ENCODE measurements at places on chromosomes 16 and 17. TPM values are rescaled to one million over a fixed set of nuclear protein-coding genes. Genes with fewer than 3 reads are reported as not detected.

Gene CIBAR2
- total RNA-seq = not detected

Gene ORMDL3
- total RNA-seq = 54.1 TPM

Gene DNAH3
- 0.57 TPM for total RNA-seq

Gene ARL17B
- total RNA-seq = 24.0 TPM

Gene SCNN1G
- 0.78 TPM for total RNA-seq

Gene SEC14L1
- 82.8 TPM for total RNA-seq

Gene MYO15A
- 4.5 TPM for total RNA-seq

Gene TOX3
- total RNA-seq = 17.6 TPM

Gene MT1H
- total RNA-seq = 122 TPM

Gene MED31
- total RNA-seq = 11.4 TPM

DNA sequence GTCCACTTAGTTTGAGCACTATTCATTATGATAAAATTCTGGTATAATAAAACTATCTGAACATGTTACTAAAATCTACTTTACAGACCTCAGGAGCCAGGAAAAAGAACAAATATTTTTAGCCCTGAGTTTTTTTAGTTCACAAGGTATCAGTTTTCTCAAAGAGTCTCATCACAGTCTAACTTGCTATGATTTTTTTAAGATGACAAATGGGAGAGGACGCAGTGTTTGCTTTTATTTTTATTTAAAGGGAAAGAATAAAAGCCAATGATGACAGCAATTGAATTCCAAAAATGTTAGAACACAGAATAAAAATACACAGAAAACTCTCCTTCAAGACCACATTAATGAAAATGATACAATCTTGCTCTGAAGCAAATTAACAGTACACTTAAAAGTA is 7.4 kb downstream of the MED13 start:
- no peaks in the 10 kb centered on the region for H3K27me3 ChIP-seq
- H3K27ac ChIP-seq = no peak overlapping the region
- no peak overlapping the region for H3K4me3 ChIP-seq
- H3K36me3 ChIP-seq = peaks cover 33% of the 10 kb centered on the region
- H3K4me1 ChIP-seq = peaks cover 33% of the 10 kb centered on the region

DNA sequence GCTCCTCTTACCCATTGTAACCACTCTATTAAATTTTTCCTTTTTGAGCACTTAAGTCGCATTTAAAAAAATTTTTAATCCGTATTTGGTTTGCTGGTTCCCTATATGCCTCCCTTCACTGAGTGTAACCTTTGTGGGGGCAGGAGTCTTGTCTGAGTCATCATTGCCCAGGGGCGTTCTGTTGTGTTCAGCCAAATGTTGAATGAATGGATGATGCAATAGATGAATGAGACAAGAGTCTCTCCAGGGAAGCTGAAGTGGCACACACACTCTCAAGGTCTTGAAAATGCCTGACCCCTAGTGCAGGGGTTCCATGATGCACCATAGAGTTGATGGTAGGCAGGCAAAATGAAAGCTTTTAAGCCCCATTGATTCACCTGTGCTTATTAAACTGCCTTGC is 123.0 kb upstream of the RBFOX1 start:
- H3K27me3 ChIP-seq = peaks cover 13% of the 10 kb centered on the region
- no peak overlapping the region for H3K27ac ChIP-seq
- DNase-seq = no peak

DNA sequence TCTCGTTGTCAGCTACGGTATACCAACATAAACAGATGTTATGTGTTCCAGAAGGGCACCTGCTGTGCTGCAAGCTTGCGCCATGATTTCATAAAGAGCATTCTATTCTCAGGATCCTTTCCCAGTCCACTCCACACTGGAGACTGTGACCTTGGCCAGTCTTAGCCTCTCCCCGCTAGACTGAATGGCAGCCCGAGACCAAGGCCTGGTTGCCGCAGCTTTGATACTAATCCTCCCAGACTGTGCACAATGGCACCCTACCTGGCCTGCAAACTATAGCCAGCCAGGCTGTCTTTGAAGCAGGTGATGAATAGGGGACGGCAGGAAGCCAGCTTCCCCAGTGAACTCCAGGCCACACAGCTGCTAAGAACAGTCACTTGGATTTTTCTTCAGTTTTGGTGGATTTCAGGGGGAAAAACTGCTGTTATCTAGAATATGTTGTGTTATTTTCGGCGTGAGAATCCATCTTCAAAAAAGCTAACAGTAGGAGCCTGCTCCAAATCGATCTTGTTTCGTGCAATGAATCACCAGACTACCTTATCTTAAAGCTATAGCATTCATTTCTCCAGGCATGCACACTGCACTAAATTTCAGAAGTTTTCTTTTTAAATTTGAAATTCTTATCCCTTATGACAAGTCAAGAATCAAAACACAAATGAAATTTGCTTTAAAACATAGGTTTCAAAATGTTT is 289.0 kb downstream of the CEP112 start:
- no peak overlapping the region for H3K27ac ChIP-seq
- no peaks in the 10 kb centered on the region for H3K36me3 ChIP-seq
- no peaks in the 10 kb centered on the region for H3K27me3 ChIP-seq
- peak; percentile 21 for DNase-seq
- peaks cover 23% of the 10 kb centered on the region for H3K4me1 ChIP-seq

DNA sequence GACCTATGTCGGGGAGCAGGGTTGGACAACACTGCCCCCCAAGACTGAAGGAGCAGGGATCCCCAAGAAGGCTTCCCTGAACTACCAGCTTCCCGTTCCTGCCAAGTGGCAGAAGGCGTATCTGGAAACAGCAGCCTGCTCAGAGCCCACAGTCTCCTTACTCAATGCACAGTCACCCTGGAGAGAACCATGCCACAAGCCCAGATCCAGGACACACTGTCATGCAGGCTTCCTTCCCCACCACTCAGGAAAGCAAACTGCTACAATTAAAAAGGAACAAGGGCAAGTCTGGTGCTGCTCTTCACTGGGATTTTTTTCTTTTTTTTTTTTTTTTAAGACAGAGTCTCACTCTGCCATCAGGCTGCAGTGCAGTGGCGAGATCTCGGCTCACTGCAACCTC is 8.2 kb downstream of the WDR45B start:
- no peak overlapping the region for H3K27ac ChIP-seq
- H3K4me1 ChIP-seq = 0 out of 2 replicates have a peak, but pooled peaks cover 4% of the 10 kb centered on the region
- H3K4me3 ChIP-seq = no peak overlapping the region
- peaks cover 43% of the 10 kb centered on the region for H3K36me3 ChIP-seq
- no peaks in the 10 kb centered on the region for H3K27me3 ChIP-seq

- H3K36me3 ChIP-seq = no peaks in the 10 kb centered on the region
- H3K27me3 ChIP-seq = no peaks in the 10 kb centered on the region
- no peak overlapping the region for H3K4me3 ChIP-seq
- no peaks in the 10 kb centered on the region for H3K4me1 ChIP-seq
These were observed 20.1 kb downstream of the UNC119 start for GRCh38 chr17:28532050-28532960.

- H3K27me3 ChIP-seq = peaks cover 5% of the 10 kb centered on the region
- H3K27ac ChIP-seq = no peak overlapping the region
- H3K4me1 ChIP-seq = peaks cover 35% of the 10 kb centered on the region
- H3K4me3 ChIP-seq = no peak overlapping the region
These were observed 13.2 kb upstream of the RBFOX3 start for GRCh38 chr17:79623786-79624717.

DNA sequence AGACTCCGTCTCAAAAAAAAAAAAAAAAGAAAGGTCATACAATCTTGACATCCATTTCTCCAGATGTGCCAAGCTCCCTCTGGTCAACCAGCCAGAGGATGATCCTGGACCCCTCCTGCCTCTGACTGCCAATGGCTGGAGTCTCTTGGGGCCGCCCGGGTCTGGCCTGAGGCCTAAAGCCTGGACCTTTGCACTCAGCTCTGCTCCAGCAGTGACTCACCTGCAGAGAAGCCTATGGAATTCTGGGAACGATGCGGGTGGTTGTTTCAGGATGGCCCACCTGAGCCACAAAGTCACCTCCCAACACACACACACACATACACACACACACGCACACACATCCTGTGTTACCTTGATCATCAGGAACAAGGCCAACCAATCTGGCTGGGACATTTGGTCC is 64.0 kb upstream of the DNAH17 start:
- H3K36me3 ChIP-seq = no peaks in the 10 kb centered on the region
- no peak for DNase-seq
- no peaks in the 10 kb centered on the region for H3K27me3 ChIP-seq
- H3K27ac ChIP-seq = no peak overlapping the region
- H3K4me3 ChIP-seq = no peak overlapping the region
- no peaks in the 10 kb centered on the region for H3K4me1 ChIP-seq

DNA sequence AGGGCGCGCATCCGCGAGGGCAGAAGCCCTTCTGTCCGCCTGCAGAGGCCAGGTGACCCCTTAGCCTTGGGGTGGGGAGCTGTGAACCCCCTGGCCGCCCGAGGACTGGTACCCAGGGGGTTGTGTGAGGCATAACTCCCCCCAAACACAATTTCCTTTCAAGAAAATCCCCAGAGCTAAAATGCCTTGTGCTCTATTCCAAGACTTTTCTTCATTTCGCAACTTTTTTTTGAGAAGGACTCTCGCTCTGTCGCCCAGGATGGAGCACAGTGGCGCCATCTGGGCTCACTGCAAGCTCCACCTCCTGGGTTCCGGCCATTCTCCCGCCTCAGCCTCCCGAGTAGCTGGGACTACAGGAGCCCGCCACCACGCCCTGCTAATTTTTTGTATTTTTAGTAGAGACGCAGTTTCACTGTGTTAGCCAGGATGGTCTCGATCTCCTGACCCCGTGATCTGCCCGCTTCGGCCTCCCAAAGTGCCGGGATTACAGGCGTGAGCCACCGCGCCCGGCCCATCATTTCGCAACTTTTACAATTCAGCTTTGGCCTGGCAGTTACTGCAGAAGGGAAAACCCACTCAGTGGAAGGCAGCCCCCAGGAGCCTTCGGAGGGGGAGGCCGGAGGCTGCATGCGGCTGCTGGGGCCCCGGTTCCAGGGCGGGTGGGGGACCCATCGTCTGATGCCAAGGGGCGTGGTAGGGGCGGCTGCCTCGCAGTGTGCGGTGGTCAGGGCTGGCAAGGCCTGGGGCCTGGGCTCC is 963 bp upstream of the APRT start:
- peaks cover 23% of the 10 kb centered on the region for H3K36me3 ChIP-seq
- H3K4me3 ChIP-seq = peak overlapping the region; percentile 72
- DNase-seq = peak; percentile 59

DNA sequence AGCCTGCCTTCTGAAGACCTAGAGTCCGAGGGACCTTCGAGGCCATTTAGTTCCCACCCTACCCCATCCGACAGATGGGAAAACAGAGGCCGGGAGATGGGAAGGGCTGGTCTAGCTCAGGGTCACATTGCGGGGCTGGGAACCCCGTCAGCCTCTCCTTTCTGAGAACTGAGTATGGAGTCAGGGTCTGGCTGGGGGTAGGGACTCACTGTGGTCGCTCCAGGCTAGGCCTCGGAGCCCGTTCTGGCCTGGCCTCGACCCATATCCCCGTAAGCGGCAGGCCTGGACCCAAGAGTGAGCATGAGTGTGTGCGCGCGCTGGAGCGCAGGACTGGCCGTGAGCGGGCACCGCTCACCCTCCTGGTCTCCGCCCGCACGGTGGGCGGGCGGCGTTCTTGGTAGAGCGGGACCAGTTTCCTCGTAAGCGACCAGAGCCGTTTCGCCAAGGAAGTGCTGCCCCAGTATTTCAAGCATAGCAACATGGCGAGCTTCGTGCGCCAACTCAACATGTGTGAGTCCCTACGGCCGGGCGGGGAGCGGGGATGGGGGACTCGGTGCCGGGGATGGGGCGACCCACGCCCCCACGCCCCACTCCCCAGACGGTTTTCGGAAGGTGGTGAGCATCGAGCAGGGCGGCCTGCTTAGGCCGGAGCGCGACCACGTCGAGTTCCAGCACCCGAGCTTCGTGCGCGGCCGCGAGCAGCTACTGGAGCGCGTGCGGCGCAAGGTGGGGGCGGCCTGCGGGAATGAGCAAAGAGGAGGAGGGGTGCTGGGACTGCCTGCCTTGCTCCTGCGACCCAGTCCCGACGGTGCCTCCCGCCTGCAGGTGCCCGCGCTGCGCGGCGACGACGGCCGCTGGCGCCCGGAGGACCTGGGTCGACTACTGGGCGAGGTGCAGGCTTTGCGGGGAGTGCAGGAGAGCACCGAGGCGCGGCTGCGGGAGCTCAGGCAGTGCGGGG is 855 bp downstream of the HSF4 start:
- H3K4me1 ChIP-seq = peaks cover 38% of the 10 kb centered on the region
- peaks cover 96% of the 10 kb centered on the region for H3K27me3 ChIP-seq
- DNase-seq = no peak
- peaks cover 2% of the 10 kb centered on the region for H3K36me3 ChIP-seq
- peak overlapping the region; percentile 65 for H3K4me3 ChIP-seq
- H3K27ac ChIP-seq = no peak overlapping the region

GRCh38 chr17:50209472-50210239 is 8.2 kb upstream of the COL1A1 start:
- H3K4me3 ChIP-seq = no peak overlapping the region
- peak; percentile 67 for DNase-seq
- no peaks in the 10 kb centered on the region for H3K36me3 ChIP-seq
- peaks cover 77% of the 10 kb centered on the region for H3K4me1 ChIP-seq

DNA sequence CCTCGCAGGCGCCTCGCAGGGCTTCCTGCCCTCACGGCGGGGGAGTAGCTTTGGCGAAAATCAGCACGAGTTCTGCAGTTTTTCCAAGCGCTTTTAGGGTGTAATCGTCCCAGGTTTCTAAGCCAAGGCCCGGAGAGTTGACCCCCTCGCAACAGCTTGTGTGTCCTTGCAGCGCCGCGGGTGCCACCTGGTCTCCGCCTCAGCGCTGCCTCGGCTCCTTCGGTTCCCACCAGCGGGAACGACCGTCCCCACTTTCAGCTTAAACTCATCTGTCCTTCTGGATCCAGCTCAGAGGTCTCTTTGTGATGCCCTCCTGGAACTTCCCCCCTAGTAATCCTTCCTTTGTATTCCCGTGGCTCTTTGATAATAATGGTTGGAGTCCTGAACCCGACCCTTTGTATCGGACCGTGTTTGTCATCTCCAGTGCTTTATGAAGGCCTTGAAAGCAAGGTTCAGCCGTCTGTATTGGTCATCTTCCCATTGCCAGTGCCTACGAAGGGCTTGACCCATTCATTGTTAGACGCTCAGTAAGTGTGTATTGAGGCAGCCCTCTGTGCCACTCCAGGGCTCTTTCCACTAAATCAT is 858 bp upstream of the SMARCE1 start:
- no peak for DNase-seq
- peaks cover 6% of the 10 kb centered on the region for H3K27me3 ChIP-seq
- H3K4me3 ChIP-seq = peak overlapping the region; percentile 90
- peaks cover 14% of the 10 kb centered on the region for H3K4me1 ChIP-seq
- H3K36me3 ChIP-seq = peaks cover 13% of the 10 kb centered on the region

DNA sequence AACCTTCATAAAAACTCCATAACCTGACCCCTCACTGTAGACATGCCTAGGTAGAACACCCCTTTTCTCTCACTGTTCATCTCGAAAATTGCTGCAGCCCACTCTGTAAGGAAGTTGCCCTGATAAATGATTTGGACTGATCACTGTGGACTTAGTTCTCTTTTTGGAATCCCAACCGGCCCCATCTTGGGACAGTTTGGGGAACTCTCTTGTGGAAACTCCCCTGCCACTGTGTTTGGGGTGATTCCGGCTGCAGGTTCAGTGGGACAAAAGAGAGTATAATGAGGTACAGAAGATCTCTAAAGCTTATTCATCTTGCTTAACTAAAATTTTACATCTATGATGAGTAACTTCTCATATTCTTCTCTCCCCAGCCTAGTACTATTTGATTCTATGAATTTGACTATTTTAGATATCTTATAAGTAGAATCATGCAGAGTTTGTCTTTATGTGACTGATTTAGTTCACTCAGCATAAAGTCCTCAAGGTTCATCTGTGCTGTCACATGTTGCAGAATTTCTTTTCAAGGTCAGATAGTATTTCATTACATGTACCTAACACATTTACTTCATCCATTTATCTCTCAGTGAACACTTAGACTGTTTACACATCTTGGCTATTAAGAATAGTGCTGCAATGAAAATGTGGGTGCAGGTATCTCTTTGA is 84.9 kb downstream of the ABCA8 start:
- H3K27me3 ChIP-seq = no peaks in the 10 kb centered on the region
- DNase-seq = no peak
- no peaks in the 10 kb centered on the region for H3K4me1 ChIP-seq
- no peak overlapping the region for H3K4me3 ChIP-seq
- no peak overlapping the region for H3K27ac ChIP-seq
- H3K36me3 ChIP-seq = no peaks in the 10 kb centered on the region
